HepG2 (cell line): ENCODE measurements at places on chromosomes 6 and 20. TPM values are rescaled to one million over a fixed set of nuclear protein-coding genes. Genes with fewer than 3 reads are reported as not detected.

The RIPOR3 gene
- 0.18 and 0.26 TPM in 2 replicates for polyA plus RNA-seq

The DLL1 gene
- polyA plus RNA-seq: not detected in 2 replicates

The CALHM5 gene
- not detected in 2 replicates for polyA plus RNA-seq

The OR2H1 gene
- 0.15 and 0.21 TPM in 2 replicates for polyA plus RNA-seq

The STX11 gene
- polyA plus RNA-seq: 0.03 and 0.07 TPM in 2 replicates

The PHIP gene
- polyA plus RNA-seq: 5.3 and 6.5 TPM in 2 replicates

The DPPA5 gene
- polyA plus RNA-seq: not detected in 2 replicates

The MAN1A1 gene
- polyA plus RNA-seq: 192 and 236 TPM in 2 replicates

The MEP1A gene
- polyA plus RNA-seq: 0.83 and 3.0 TPM in 2 replicates

The TXLNB gene
- polyA plus RNA-seq: not detected in 2 replicates

The LY6G5B gene
- 14.7 and 15.7 TPM in 2 replicates for polyA plus RNA-seq

The GMPR gene
- polyA plus RNA-seq: not detected in 2 replicates

The HLA-DOA gene
- polyA plus RNA-seq: 0.03 TPM in 1 of 2 replicates, not detected in the other

The ZC2HC1B gene
- not detected in 2 replicates for polyA plus RNA-seq

The SLC16A10 gene
- polyA plus RNA-seq: 4.5 and 8.2 TPM in 2 replicates

The LY6G5C gene
- 0.50 and 0.55 TPM in 2 replicates for polyA plus RNA-seq

The C20orf141 gene
- polyA plus RNA-seq: not detected in 2 replicates

The MICB gene
- polyA plus RNA-seq: 12.8 and 15.4 TPM in 2 replicates

The PARD6B gene
- polyA plus RNA-seq: 6.0 and 6.9 TPM in 2 replicates

The NR2E1 gene
- not detected in 2 replicates for polyA plus RNA-seq
